ENCODE measurements at places on chromosomes 16 and 17. TPM values are rescaled to one million over a fixed set of nuclear protein-coding genes. Genes with fewer than 3 reads are reported as not detected.

CCL16 gene
- total RNA-seq = not detected

FTO gene
- 50.2 TPM for total RNA-seq

GPRC5C gene
- 29.1 TPM for total RNA-seq

PLEKHH3 gene
- total RNA-seq = 105 TPM

TNS4 gene
- not detected for total RNA-seq

RNF167 gene
- 164 TPM for total RNA-seq

ABCA8 gene
- 69.6 TPM for total RNA-seq

SALL1 gene
- total RNA-seq = not detected

SHBG gene
- total RNA-seq = not detected

TBX2 gene
- total RNA-seq = 100 TPM

RDM1 gene
- total RNA-seq = not detected

TBC1D3I gene
- not detected for total RNA-seq

GCGR gene
- not detected for total RNA-seq

KATNIP gene
- total RNA-seq = 6.6 TPM

CCL15 gene
- not detected for total RNA-seq

SBK1 gene
- total RNA-seq = not detected

FOXN1 gene
- not detected for total RNA-seq

GINS2 gene
- not detected for total RNA-seq

CCDC154 gene
- total RNA-seq = not detected

PYY gene
- total RNA-seq = not detected

CHST4 gene
- total RNA-seq = not detected

RND2 gene
- 7.3 TPM for total RNA-seq

SDK2 gene
- total RNA-seq = 8.1 TPM

EZH1 gene
- total RNA-seq = 169 TPM

HS3ST2 gene
- total RNA-seq = 9.0 TPM

ALOX12 gene
- not detected for total RNA-seq

All from ascending aorta (tissue), 2 donors.